ENCODE measurements at places on chromosomes 11 and 22.

DNA sequence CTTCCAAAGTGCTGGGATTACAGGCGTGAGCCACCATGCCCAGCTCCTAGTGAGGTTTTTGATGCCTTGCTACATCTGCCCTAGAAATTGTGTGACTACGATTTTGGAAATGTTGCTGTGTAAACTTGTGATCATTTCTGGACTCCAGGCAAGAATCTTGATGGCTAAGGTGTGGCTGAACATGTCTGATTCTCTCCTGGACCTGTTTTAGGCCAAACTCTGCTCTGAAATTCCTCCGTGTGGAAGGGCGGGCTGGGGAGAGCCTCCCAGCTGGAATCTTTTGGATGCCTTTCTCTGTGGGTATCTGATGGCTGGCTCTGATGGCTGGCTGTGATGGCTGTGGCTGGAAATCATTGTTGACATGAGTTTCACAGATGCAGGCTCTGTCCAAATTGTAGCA lies 8.2 kb downstream of the PNPLA3 start:
- DNase-seq, result no peak

DNA sequence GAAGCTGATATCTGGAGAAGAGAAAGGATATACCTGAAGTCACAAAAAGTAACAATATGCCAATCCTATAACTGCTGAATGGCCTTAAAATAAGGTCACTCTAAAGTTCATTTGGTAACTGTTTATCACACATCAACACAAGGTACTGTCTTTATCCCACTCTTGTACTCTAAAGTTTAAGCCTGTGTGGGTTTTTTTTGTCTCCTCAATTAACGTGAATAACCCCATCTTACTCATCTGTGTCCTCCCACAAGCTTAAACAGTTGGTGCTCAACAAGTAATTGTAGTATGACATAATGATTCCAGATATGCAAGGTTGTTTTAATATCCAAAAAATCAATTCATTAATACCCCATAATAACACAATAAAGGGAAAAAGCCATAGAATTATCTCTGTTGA lies 42.1 kb downstream of the PAK1 start:
- no peak for DNase-seq

DNA sequence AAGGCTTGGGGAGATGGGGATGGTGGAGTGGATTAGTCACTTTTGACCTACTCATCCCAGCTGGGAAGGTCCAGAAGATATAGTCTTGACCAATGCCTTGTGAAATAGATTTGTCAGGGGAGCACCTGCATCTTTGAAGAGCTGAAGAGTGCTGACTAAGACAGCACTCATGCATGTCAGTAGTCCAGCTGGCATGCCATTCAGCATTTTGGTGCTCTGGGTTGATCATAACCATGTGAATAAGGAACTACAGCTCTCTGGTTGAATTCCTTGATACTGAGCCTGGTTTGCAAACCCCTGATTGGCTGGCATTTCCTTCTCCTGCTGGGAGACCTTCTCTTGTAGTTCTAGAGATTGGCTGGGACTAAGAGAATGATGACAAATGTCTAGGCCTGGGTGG lies 106.8 kb upstream of the ALX4 start:
- DNase-seq, result no peak

- no peak for DNase-seq
Observed at GRCh38 chr11:23556163-23556750, 696.0 kb upstream of the CCDC179 start.

GRCh38 chr11:72586321-72587090 lies 87.7 kb downstream of the PDE2A start:
- DNase-seq, result peak; percentile 58

- DNase-seq, result no peak
Observed at GRCh38 chr11:91805293-91805692, 419.3 kb upstream of the FAT3 start.

GRCh38 chr11:66293777-66294625 lies 2.3 kb downstream of the TMEM151A start:
- DNase-seq, result no peak

GRCh38 chr11:60116996-60117790 lies 28.7 kb downstream of the MS4A2 start:
- DNase-seq, result no peak

- DNase-seq, result no peak
Observed at GRCh38 chr11:61162092-61162941, 1.1 kb upstream of the VPS37C start.

DNA sequence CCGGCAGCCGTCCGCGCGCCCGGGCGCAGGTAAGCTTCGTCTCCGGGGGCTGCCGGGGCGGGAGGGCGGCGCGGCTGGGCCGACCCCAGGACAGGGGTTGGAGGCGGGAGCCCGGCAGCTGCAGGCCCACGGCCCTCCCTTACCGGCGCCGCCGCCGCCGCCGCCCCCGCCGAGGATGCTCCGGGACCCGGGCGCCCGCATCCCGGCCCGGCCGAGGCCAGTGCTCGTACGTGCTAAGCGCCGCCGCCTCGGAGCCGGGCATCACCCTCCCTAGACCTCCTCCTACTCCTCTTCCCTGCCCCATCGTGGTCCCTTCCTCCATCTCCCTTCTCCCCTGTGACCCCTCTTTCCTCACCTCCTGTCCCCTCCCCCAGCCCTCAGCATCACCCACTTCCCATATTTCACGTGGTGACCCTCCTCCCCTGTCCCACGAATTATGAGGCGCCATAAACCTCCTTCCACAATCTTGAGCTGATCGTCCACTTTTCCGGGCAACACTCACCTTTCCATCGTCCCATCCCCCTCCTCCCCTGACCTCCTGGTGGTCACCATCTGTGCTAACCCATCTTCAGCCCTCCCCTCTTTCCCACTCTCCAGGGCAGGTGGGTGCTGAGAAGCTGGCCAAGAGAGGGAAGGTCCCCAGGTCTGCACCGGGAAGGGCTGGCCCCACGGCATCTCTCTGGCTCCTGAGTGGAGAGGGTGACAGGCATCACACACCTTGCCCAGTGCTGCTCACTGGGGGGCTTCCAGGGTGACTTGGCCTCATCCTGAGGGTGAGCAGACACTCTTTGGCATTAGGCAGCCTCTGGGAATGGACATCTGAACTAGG lies 612 bp downstream of the ASPHD2 start:
- no peak for DNase-seq

- no peak for DNase-seq
Observed at GRCh38 chr11:102138223-102138622, 28.0 kb downstream of the YAP1 start.

GRCh38 chr11:32437495-32438345 lies 2.4 kb upstream of the WT1 start:
- no peak for DNase-seq

DNA sequence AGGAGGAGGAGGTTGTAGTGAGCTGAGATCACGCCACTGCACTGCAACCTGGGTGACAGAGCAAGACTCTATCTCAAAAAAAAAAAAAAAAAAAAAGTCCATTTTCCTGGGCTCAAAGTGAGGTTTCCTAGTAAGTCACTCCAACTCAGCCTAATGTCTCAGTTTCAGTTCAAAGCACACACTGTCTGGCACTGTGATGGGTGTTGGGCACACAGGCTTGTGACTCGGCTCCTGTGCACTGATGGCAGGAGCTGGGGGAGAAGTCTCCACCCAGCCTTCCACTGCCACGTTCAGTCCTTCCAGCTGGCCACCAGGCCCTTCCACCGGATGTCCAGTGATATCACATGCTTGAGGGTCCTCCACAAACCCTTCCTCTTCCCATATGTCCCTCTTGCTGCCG lies 186.0 kb downstream of the CEP164 start:
- no peak for DNase-seq

- DNase-seq, result peak; percentile 45
Observed at GRCh38 chr11:126347751-126348668, 7.5 kb upstream of the ST3GAL4 start.

- peak; percentile 2 for DNase-seq
Observed at GRCh38 chr11:36455658-36456111, 54.4 kb downstream of the TRAF6 start.

DNA sequence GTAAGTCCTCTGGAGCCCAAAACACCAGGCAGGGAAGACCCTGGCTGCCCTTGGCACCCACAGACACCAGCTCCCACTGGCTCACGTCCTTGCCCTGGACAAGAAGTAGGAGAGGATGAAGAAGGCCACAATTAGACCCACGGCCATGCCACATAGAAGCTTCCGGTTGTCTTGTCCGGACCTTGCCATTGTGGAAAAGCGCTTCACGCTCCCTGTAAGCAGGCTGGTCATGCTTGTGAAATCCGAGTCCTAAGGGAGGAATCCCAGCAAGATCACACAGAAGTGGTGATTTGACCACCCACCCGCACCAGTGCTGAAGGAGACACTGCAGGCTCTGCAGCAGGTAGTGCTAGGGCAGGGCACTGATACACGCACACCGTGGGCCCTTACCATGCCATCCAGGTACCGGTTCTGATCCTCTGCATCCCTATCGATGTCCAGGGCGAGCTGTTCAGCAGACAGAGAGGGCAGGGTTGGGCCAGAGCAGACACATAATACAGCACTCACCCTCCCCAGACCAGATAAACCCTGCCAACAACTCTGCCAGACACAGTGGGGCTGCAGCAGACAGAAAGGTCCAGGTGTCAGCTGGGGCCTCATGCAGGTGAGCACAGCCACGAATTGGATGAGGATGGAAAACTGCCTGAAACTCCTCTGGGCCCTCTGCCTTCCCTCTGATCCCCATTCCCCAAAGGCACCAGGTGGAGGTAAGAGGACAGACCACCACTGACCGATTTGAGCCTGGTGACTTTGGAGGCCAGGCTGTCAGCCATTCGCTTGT lies 1.8 kb downstream of the BET1L start:
- DNase-seq, result no peak

GRCh38 chr11:113613619-113614018 lies 92.5 kb downstream of the TMPRSS5 start:
- no peak for DNase-seq

DNA sequence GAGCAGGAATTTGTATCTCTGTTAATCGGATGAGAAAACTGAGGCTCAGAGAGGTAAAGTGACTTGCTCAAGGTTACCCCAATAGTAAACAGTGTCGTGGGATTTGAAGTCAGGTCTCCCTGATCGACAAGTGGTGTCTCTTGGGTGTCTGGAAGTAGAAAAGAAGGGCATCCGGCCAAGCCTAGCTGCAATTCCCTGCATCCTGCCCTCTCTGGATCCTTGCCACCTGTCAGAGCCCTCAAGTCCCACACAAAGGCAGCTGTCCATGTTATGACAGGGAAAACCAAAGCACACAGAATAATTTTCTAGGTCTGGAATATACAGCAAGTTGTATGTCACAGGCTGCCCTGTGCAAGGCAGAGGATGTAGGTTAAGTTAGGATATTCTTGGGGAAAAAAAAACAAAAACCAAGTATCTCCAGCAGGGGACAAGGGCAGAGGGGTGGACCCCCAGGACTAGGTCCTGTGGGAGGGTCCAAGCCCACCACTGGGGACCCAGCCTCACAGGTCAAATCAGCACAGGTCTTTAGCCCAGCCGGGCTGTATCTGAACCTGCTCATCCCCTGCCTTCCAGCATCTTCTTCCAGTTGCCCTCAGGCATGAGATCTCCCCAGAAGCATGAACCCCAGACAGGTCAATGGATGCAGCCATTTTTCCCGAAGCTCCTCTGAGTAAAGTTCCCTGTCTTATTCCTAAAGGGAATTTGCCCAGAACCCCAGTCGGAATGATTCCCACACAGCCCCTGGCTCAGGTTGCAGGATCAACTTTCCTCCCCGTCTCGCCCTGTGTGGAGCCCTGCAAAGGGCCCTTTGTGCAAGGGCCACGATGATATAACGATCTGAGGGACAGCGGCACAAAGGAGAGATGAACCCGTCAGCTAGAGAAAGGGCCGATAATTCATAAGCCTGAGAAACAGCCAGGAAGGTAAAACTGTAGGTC lies 15.0 kb downstream of the USH1C start:
- DNase-seq, result no peak

- DNase-seq, result no peak
Observed at GRCh38 chr22:20180245-20180630, 29.4 kb upstream of the CCDC188 start.

DNA sequence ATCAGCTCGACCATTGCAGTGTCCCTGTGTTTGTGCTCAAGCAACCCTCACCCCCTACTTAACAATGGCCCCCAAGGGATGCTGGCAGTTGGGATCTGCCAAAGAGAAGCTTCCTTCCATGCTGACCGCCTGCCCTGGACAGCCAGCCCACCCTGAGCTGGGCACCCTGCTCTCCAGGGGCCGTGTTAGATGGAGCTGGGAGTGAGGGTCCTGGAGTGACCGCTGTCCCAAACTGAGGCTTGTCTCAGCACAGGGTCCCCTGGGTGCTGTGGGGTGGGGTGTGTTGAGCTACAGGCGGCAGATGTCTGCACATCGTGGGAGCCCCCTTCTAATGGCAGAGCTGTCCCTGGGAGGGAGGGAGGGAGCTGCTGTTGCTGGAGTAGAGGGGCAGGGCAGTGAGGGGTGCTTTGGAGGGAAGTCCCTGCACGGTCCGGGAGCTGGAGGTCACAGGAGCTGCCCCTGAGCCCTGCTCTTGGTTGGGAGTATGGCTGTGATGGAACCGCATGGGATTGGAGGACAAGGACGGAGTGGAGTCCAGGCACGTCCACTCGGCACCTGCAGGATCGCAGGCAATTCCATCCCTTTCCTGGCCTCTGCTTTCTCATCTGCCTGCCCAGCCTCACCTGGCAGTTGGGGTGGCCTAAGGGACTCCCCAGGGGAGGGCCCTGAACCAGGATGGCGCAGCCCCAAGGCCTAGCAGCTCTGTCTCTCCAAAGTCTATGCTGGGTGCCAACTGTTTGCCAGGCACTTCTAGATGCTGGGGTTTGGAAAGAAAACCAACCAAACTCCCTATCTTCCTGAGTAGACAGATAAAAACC lies 126.3 kb downstream of the ARHGAP8 start:
- DNase-seq, result no peak

- DNase-seq, result no peak
Observed at GRCh38 chr22:37627545-37627944, 11.9 kb upstream of the SH3BP1 start.

DNA sequence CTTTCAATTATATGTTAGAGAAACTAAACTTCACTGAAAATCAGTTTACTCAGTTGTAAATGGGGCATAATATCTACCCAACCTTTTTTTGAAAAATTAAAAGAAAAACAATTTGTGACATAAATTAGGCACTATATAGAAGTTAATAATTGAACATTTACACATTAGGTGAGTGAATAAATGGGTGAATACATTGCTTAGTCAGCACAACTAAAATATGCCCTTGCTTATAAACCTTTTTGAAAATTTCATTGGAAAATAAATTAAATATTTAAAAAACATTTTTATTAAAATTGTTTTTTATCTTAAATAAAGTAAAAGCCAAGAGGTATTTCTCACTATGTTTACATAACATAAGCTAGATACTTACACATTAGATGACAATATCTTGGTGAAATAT lies 994.5 kb upstream of the TENM4 start:
- no peak for DNase-seq

- DNase-seq, result no peak
Observed at GRCh38 chr22:31045900-31046538, 35.1 kb upstream of the SMTN start.

GRCh38 chr11:96169250-96169649 lies 173.7 kb downstream of the MAML2 start:
- no peak for DNase-seq

All from natural killer cell treated with Interleukin-12 subunit alpha and Interleukin-12 subunit beta and Interleukin-15 and Interleukin-18, amount 100 ng/mL, for 72 hours (primary cell).